ENCODE measurements at places on chromosomes 5 and 9.

DNA sequence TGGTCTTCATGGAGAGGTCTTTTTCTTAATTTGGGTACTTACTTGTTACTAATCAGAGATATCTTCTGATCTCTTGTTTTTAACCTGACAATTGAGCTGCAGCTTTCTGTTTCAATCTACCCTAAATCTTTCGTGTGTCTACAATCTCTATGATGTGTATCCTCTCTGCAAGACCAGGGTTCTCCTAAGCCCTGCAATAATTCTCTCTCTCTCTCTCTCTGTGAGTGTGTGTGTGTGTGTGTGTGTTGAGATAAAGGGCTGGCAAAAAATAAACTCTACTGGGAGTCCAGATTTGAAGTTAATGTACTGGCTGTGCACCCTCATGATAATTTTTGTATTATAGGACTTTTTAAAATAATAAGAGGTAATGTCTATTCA, 57.8 kb upstream of the FBXL7 start:
- DNase-seq: no peak

DNA sequence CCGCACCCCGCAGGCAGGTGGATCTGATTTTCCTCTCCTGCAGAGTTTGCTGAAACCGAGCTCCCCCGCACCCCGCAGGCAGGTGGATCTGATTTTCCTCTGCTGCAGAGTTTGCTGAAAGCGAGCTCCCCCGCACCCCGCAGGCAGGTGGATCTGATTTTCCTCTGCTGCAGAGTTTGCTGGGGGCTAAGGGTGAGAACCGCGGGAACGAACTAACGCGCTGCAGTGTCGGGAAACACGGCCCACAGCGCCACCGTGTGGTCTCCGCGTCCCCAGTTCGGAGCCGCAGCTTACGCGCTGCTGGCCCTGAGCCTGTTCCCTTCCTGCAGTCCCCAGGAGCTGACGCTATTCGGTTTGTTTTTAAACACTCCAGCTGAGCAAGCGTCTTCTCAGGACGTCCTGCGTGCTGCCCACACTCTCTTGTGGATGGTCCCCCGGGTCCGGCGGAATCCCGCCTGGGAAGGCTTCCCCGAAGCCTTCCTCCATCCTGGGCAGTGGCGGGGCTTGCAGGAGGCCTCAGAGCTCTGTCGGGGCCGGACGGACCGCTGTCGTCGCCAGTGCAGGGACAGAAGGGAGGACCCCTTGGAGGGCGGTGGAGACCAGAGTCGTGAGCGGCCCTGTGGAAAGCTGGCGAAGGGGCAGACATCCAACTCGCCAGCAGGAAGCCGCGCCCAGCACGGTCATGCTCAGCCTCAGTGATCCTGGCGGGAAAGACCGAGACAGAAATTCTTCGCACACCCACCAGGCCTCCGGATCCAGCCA, 121.2 kb upstream of the LPCAT1 start:
- peak; percentile 65 for DNase-seq

DNA sequence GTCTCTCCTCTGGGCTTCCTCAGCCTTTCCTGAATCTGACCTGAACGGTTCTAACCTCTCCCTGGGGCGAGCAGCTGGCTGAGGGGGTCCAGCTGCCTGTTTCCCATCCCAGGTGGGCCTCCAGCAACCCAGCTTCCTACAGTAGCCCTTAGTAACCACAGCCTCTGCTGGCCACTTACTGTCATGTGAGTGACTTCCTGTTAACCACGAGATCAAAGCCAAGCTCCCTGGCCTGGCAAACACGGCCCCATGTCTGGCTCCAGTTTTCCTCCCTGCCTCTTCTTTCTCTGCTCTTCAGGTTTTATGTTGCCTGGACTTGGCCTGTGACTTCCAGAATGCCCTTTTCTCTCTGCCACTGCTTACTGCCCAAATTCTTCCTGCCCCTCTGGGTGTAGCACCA, 47.2 kb upstream of the DAB2IP start:
- DNase-seq: no peak

DNA sequence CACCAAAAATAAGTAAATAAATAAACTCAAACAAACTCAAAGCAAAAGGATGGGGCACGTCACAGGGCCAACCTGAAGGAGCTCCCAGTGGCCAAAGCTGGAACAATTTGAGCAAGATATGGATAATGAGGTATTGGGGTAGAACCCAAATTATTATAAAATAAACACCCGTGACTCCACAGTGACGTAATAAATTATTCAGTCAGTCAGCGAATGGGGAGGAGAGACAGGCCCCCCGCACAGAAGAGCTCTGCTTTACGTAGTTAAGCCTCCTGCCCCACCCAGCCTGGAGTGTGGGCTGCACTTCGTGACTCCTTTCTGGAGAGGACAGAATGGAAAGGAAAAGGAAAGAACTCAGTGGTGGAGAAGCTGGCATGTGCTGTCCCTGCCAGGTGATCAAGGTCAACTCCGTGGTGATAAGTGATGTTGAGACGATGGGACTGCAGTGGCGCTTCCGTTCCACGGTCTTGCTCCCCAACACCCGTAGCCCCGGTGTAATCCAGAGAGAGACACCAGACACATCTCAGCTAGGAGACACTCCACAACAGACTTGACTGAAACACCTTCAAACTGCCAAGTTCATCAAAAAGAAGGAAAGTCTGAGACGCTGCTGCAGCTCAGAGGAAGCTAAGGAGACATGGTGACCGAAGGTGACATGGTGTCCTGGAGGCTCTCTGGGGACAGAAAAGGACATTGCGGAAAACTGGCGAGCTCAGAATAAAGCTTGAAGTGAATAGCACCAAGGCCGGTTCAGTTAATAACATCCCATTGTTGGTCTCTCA, 83.3 kb upstream of the COL5A1 start:
- DNase-seq: no peak

GRCh38 chr9:114281473-114282103, 41.3 kb upstream of the ORM1 start:
- DNase-seq: no peak

GRCh38 chr9:84947412-84947972, 278.0 kb downstream of the NTRK2 start:
- no peak for DNase-seq

GRCh38 chr9:81759680-81760215, 70.4 kb upstream of the TLE1 start:
- DNase-seq: no peak

- no peak for DNase-seq
These were observed 34.5 kb upstream of the RASA1 start for GRCh38 chr5:87233143-87233542.
